Stimulated activated CD4-positive, alpha-beta T cell treated with anti-CD3 and anti-CD28 coated beads, Interleukin-1b, Interleukin-23, amount 100 ng/mL, for 24 hours (primary cell): ENCODE measurements at places on chromosomes 2 and 18.

- peak; percentile 87 for DNase-seq
Observed at GRCh38 chr18:70205421-70206397, at the start of gene RTTN. Gene RTTN (minus strand): TSS chr18:70205687. CDS start chr18:70205658, 29 bp downstream.

DNA sequence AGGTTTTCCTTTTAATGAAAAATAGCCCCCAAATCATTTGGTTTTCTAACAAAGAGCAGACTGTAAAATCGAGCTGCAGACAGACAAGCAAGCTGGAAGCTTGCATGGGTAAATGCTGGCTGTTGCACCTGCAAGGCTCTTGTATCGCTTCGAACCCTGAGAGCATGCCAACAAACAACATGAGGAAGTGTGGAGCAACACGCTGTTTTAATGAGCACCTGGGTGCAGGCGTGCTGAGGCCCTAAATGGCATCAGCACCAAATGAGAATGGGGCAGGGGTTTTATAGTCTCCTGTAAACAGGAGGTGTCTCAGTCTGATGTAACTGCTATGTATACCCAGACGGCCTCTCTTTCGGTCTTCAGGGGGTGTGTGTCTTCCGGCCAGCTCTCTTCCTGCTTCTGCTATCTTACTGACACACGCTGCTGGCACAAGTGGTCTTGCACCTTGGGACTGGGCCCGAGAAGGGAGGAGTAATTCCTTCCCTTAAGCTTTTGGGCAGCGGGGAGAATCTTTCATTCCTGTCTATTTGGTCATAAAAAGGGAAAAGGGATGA is 31.9 kb upstream of the CDH2 start:
- DNase-seq = no peak

DNA sequence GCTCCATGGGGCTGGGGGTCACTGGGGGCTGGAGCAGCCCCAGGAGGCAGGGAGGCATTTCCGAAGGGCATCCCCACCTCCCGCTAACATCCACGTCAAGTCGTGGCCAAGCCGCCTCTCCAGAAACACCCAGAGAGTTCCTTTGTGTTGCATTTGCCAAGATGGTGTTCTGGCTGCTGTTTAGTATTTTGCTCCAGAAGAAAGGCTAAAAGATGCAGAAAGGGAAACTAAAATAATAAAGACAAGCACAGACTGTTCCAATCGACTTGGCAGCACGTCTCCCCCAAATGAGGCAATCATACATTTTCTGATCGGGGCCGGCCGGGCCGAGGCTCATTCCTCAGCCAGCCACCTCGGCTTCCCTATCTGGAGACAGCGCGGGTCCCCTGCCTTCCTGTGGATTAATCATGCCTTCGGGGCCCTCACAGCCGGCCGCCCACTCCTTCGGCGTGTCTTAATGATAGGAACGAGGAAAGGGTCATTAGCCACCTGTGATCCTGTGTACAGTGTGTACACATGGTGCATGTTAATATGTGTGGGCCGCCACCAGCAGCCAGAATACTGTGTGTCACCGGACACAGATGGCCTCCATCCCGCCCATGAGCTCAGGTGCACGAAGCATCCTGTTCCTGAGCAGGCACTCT is 169.2 kb downstream of the KLHL29 start:
- no peak for DNase-seq

GRCh38 chr2:203805486-203805838 is 62.1 kb upstream of the CTLA4 start:
- DNase-seq = no peak
